Activated CD4-positive, alpha-beta memory T cell treated with anti-CD3 and anti-CD28 coated beads, Interleukin-2, amount 10 ng/mL, durations not matched to agents 7 days and 5 days (primary cell): ENCODE measurements at places on chromosomes 4 and X. TPM values are rescaled to one million over a fixed set of nuclear protein-coding genes. Genes with fewer than 3 reads are reported as not detected.

DNA sequence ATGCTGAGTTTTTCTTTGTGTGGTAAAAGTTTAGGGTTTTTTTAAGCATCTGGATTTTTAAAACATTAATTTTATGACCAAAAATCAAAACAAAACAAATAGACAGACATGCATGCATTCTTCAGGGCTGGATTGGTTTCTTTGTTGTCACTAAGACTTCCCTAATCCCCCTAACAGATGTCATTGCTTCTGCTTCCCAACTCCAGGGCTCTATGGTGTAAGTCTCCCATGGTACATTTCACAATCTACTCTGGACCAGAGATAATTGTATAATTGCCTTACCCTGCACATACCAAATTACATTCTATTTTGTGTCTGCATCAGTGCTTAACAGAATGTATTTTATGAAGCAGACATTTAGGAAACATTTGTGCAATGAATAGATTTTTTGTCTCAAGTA is 529.1 kb upstream of the SMIM31 start:
- H3K36me3 ChIP-seq = no peaks in the 10 kb centered on the region
- no peak for DNase-seq
- H3K27me3 ChIP-seq = no peaks in the 10 kb centered on the region
- no peaks in the 10 kb centered on the region for H3K4me1 ChIP-seq

SPIN3 gene
- total RNA-seq = 6.5 TPM

GRCh38 chrX:25968920-25969319 is 169.2 kb upstream of the MAGEB18 start:
- no peaks in the 10 kb centered on the region for H3K4me1 ChIP-seq
- DNase-seq = no peak
- H3K27ac ChIP-seq = no peak overlapping the region
- H3K27me3 ChIP-seq = no peaks in the 10 kb centered on the region
- H3K4me3 ChIP-seq = no peak overlapping the region

DNA sequence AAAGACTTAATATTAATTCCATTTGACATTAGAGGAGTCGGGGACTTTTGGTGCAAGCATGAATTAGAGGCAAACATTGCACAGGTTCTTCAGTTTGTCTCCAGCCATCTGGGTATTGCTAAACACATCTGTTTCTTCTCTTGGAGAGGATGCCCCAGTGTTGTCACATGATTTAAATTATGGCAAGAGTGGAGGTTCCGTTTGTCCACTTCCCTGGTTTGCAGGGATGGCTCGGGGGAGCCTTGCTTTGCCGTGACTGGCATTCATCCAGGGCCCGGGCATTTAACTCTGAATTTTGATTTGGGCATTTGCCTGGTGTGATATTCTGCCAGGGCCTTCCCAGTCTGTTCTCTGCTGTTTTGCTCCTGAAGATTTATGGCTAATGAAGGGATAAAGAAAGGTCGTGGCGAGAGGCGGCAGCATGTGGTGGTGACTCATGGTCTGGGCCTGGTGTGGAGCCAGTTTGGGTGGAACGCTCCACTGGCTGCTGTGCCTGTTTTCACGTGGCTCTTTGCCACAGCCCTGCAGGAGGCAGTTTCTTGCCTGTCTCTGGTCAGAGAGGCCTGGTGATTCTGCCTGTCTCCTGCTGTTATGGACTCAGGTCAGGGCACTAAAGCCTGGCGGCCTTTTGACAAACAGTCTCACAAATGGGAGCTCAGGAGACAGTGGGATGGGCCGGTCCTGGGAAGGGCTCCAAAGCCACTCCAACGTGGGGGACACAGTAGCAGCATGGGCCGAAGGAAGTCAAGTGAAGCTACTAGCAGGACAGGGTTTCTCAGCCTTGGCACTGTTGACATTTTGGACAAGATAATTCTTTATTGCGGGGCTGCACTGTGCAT is 99.4 kb upstream of the PGRMC2 start:
- H3K27ac ChIP-seq = no peak overlapping the region
- no peaks in the 10 kb centered on the region for H3K4me1 ChIP-seq
- DNase-seq = no peak
- H3K36me3 ChIP-seq = no peaks in the 10 kb centered on the region

GRCh38 chr4:147778942-147779341 is 47.1 kb downstream of the ARHGAP10 start:
- H3K4me1 ChIP-seq = peaks cover 41% of the 10 kb centered on the region
- no peak for DNase-seq
- H3K4me3 ChIP-seq = no peak overlapping the region
- no peaks in the 10 kb centered on the region for H3K36me3 ChIP-seq

DNA sequence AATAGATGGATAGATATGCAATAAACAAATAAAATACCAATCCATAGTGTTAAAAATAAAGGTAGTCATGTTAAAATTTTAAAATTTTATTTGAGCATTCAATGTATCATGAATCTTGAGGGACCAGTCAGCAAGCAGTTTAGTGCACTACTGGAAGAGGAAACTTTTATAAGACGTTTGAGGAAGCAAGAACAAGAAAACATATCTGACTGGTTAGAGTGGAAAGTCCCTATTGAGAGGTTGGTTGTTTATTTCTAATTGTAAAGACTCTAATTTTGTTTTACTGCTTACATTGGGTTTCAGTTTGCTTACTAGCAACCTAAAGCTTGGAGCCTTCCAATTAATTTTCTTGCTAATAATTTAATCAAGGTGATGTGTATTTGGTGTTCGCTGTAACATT is 786.2 kb downstream of the RAB28 start:
- no peaks in the 10 kb centered on the region for H3K27me3 ChIP-seq
- no peaks in the 10 kb centered on the region for H3K36me3 ChIP-seq
- H3K4me1 ChIP-seq = no peaks in the 10 kb centered on the region

- H3K4me1 ChIP-seq = no peaks in the 10 kb centered on the region
- no peaks in the 10 kb centered on the region for H3K36me3 ChIP-seq
- H3K27ac ChIP-seq = no peak overlapping the region
Measured at GRCh38 chrX:10529344-10529743, 91.0 kb downstream of the MID1 start.

GRCh38 chrX:46782034-46782433 is 23.1 kb upstream of the SLC9A7 start:
- H3K27me3 ChIP-seq = peaks cover 3% of the 10 kb centered on the region
- H3K27ac ChIP-seq = no peak overlapping the region
- peaks cover 5% of the 10 kb centered on the region for H3K4me1 ChIP-seq
- no peak for DNase-seq
- no peaks in the 10 kb centered on the region for H3K36me3 ChIP-seq
- no peak overlapping the region for H3K4me3 ChIP-seq
